ENCODE measurements at places on chromosomes 6 and 20.
A peak's percentile ranks its signal among the peaks of the same experiment; 100 is the strongest.

DNA sequence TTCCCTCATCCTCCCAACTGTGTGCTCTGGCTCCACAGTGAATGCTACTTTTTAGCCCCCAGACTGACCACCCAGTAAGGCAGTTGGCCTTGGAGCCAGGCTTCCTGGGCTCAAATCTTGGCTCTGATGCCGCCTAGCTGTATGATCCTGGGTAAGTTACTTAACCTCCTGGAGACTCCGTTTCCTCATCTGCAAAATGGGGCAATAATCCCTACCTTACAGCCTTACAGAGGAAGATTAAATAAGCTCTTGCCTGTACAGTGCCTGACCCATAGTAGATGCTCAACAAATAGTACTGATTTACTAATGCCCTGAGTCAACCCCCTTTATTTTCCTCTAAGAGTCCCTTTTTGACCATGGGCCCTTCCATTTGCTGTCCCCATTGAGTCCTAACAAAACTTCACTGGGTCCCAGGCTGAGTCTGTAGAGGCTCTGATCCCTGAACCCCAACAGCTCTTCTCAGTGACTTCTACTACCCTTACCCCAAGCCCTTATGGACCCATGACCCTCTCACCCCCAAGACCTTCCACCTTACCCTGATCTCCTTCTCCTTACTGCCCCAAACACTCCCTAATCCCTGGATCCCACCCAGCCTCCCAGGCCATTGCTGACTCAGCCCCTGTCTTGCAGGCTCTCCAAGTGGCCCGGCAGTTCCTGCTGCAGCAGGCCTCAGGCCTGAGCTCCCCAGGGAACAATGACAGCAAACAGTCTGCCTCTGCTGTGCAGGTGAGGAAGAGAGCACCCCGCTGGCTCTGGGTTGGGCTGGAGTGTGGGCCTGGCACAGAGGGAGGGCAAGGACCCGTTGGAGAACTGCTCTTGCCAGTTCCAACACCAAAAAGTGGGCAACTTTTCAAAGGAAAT lies 31.4 kb downstream of the FOXP4 start:
- no peak for DNase-seq

DNA sequence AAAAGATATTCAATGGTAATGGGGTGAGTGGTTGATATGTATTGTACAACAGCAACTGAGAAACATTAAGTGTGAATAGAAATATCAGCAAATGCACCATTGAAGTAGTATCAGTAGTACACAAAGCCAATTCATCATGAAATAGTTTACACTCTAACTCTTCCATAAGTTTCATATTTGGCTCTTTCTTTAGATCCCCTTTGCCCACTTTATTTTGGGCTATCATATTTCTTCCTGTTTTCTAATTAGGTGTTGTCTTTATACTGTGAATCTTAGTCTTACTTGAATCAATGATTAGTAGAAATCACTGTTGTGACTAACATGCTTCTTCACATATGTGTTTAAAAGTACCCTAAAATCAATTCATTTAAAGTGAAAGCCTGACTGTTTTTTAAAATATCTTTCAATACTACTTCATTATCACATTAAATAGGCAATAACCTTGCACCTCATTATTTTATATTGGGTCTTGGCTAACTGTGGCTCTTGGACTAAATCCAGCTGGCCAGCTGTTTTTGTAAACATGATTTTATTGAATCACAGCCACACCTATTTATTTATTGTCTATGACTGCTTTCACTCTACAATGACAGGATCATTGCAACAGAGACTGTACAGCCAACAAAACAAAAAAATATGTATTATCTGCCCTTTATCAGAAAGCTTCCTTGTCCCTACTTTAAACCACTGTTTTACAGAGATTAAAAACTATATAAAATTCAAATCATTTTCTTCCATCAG lies 38.9 kb downstream of the EYS start:
- no peak for DNase-seq

GRCh38 chr6:32247401-32247800 lies 23.5 kb upstream of the NOTCH4 start:
- no peak for DNase-seq

- no peak for DNase-seq
Observed at GRCh38 chr20:47740121-47740861, 45.0 kb downstream of the SULF2 start.

GRCh38 chr6:42340511-42340910 lies 111.2 kb downstream of the TRERF1 start:
- DNase-seq, result no peak

- no peak for DNase-seq
Observed at GRCh38 chr6:46967826-46968349, 46.1 kb upstream of the ADGRF5 start.

- DNase-seq, result no peak
Observed at GRCh38 chr20:17878912-17879602, 89.5 kb downstream of the SNX5 start.

GRCh38 chr20:2983508-2983907 lies 59.9 kb upstream of the GNRH2 start:
- DNase-seq, result no peak

DNA sequence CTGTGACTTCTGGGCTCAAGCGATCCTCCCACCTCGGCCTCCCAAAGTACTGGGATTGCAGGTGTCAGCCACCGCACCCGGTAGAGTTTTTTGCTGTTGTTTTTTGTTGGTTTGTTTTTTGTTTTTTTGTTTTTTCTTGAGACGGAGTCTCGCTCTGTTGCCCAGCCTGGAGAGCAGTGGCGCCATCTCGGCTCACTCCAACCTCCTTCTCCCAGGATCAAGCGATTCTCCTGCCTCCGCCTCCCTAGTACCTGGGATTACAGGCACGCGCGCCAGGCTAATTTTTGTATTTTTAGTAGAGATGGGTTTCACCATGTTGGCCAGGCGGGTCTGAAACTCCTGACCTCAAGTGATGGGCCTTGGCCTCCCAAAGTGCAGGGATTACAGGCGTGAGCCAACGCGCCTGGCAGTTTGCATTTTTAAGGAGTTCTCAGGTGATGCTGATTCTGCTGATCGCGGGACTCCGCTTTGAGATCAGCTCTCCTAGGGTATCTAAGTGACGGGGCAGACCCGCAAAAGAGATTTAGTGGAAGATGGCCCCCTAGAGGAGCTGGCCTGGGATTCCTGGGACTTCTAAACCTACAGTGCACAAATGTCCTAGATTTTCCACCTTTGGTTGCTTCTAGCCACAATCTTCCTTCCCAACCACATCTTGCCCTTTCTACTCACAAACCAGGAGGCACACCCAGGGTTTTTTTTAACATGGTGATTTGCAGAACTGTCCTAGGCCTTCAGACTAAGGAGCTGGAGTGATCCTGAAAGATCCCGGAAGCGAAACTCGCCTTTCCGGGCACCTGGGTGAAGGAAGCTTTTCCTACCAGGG lies 45.2 kb downstream of the DPPA5 start:
- peak; percentile 8 for DNase-seq

GRCh38 chr20:62297449-62298227 lies 5.2 kb upstream of the ADRM1 start:
- no peak for DNase-seq

DNA sequence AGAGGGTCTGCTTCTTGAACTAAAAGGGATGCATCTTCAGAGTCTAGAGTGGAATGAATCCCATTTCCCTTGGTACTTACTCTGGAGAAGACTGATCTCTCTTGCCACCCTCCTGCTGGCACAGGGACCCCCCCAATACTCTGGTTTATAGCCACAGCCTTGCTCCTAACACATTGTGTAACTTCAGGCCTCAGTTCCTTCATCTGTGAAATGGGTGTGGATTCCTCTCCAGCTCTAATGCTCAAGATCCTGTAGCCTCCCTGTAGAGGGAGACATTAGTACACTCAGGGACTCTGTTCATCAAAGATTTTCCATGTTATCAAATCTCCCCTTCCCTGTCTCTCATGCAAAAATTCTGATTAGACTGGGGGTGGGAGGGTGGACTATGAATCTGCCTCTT lies 315.7 kb upstream of the MOCS1 start:
- DNase-seq, result no peak

- DNase-seq, result no peak
Observed at GRCh38 chr20:59825944-59826759, 107.3 kb downstream of the SYCP2 start.

- DNase-seq, result no peak
Observed at GRCh38 chr20:63054681-63055240, 48.0 kb upstream of the BHLHE23 start.

DNA sequence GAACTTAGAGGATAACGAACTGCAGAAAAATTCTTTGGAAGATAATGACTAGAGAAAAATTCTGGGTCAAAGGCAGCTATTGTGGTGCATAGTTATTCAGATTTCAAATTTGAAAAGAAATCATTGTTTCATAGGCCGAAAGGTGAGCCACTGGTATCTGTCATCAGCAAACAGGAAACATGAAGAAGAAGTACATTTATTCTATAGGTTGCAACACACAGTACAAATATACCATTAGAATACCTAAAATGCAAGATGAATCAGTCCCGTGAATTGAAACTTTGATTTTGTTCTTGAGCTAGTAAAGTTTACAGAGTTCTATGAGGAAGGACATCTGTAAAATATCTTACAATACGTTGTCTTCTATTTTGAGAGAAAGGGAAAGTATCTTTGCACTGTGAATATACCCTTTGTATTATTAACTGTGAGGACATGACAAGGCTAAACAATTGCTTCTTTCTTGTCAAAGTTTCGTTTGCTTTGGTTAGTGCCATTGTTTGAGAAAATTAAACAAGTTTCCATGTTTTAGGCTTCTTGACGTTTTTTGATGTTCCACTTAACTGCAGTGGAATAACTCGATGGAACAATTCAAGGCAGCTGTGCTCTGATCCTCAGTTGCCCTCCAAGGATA lies 84.7 kb downstream of the HDGFL1 start:
- DNase-seq, result no peak

- DNase-seq, result peak; percentile 86
Observed at GRCh38 chr6:43838276-43839036, 68.4 kb downstream of the VEGFA start.

GRCh38 chr20:38108986-38109541 lies 56.0 kb downstream of the TGM2 start:
- DNase-seq, result no peak

DNA sequence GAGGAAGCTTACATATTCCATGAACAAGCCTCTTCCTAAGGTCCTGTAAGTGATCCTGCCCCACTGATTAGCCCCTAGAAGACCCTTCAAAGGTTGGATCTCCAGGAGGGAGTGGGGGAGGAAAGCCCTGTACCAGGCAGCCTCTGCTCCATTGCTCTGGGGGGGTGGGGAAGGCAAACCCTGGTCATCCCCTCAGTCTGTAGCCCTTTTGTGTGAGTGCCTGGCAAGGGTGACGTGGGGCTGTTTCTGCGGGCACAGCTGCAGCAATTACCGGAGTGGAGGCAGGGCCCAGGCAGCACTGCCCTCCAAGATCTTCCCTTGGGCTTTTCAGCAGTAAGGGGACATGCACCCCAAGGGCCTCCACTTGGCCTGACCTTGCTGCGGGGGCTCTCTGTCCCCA lies at the start of gene MOG:
Gene MOG (plus strand): TSS at position 295 of the 400 bp plus-strand sequence. CDS start 118 bp downstream, outside the sequence.
- DNase-seq, result no peak

- DNase-seq, result peak; percentile 32
Observed at GRCh38 chr20:5510446-5510845, 193.7 kb upstream of the PROKR2 start.

- no peak for DNase-seq
Observed at GRCh38 chr6:70764706-70765105, 97.0 kb downstream of the SMAP1 start.

- DNase-seq, result no peak
Observed at GRCh38 chr6:50978380-50979170, 159.9 kb downstream of the TFAP2B start.

DNA sequence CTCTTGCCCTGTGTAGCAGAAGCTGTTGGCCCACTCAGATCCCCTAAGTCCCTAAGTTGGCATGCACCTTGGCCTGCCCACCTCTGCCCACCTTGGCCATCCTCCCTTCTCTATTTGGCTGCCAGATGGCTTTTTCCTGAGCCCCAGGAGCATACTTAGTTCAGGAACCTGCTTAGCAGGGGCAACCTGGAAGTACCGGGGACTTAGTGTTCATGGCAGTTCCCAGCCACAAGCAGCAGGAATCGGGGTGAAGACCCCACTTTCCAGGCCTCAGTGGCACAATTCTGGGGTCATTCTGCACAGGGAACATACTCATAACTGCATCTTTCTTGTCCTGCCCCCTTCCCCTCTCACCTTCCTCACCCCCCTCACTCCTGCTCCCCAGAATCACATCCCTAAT lies 158.0 kb upstream of the PMEPA1 start:
- no peak for DNase-seq

DNA sequence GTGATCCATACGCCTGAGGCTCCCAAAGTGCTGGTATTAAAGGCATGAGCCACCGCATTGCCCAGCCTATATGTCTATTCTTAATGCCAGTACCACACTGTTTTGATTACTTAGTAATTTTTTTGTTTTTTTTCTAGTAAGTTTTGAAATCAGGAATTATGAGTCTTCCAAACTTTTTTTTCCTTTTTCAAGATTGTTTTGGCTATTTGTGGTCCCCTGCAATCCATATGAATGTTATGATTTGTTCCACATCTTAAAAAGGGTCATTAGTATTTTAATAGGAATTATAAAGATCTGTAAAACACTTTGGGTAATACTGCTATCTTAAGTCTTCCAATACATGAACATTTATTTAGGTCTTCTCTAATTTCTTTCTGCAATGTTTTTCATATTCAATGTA lies 6.8 kb upstream of the POPDC3 start:
- no peak for DNase-seq

DNA sequence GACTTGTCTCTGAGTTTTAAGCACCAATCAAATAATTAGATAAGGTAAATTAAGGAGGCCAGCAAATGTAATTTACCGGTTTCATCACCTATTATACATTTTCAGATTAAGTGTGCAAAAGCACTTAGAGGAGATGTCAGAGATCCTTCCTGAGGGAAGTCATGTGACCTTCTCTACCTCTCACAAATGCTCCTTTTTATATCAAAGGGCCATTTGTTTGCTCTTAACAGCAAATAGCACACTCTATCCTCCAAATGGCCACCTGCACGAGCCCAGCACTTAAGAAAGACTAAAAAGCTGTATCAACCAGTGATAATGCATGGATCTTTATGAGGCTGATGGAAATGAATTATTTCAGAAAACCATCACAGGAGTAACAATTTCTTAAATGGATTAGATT lies 149.4 kb downstream of the ELOVL4 start:
- no peak for DNase-seq

DNA sequence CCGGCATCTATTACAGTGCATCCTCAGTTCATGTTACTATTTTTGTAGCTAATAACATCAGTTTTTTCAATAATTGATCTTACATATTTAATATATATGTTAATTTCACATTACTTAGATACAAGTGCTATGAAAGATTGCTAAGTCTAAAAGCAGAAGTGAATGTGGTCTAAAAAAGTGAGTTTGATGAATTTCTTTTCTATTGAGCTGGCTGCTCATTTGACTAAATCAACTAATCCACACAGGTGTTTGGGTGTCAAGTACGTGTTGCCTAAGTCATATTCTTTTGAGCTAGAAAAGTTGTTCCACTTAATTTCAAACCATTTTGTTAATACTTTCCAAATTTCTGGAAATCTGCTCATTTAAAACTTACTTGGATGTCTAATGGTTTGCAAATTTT lies 46.6 kb upstream of the EZR start:
- DNase-seq, result no peak

- peak; percentile 4 for DNase-seq
Observed at GRCh38 chr6:140897349-140897748, 1235.4 kb upstream of the GJE1 start.
